ENCODE measurements at places on chromosomes 4 and X.

DNA sequence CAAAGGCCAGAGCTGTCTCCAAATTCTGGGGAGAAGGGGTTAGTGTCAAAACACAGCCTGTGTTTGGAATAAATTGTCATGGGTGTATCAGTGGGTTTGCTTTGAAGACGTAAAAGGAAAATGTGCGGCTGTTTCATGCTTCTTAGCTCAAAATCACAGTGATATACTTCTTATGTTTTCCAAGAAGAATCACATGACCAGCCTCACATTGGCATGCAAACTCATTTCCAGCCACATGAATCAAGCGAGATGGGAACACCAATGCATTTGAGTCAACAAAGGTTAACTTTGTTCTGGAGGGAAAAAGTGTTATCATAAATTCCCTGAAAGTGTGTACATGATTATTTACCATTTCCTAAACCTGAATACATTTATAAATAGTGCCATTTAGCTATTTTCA lies 19.0 kb upstream of the SPP1 start:
- no peak for DNase-seq

- DNase-seq, result no peak
These were observed 1283.8 kb upstream of the PABPC4L start for GRCh38 chr4:135485371-135485770.

DNA sequence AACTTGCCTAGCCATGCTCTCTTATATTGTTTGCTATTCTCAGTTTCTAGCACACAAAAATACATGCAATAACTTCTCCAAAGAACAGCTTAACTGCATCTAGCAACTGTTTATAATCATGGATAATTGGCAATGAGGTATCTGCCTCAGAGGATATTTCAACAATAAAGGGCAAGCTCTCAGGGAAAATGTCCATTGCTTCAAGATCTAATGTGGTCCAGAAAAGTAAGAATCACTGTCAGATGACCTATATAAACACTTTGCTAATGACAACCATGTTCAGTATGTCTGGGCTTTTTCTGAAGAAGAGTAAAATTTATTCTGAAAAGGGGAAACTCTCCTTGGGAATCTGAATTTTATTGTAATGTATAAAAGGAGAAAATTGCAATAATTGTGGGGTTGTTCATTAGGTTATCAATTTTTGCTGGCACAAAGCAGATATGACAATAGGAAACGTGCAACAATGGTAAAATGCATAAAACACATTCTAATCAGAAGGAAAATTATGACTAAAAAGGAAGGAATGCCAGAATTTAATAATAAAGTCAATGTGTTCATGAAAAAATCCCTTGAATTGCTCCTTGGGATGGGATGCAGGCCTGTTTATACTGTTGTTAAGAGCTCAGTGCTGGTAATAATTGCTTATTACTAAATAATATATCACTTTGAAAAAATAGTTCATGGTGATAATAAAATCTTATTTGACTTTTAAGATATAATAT lies 90.3 kb downstream of the ANTXR2 start:
- DNase-seq, result no peak

- DNase-seq, result no peak
These were observed 4.6 kb downstream of the NOA1 start for GRCh38 chr4:56972809-56973208.

DNA sequence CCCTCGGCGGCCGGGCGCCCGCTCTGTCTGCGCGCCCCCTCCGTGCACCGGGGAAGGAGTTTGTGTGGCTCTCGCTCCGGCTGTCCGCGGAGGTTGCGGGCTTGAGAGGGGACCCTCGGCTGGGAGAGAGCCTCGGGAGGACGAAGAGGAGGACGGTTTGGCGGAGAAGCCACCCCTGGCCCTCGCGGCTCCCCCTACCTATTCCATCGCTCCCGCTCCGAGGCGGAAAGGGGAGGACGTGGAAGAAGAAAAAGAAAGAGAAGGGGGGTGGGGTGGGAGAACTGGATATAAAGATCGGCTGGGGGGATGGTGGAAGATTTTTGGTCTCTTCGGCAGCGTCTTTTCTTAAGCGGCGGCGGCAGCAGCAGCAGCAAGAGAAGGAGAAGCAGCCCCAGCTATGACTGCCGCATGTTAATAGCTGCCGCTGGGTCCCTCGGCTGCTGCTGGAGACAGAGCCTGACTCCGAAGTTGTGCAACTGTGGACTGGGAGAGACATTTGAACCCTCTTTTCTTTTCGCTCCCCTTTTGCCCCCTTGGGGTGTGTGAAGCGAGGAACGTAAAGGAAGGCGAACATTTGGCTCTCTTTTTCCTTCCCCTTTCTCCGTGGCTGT lies 895 bp downstream of the ADGRL3 start:
- DNase-seq, result no peak

DNA sequence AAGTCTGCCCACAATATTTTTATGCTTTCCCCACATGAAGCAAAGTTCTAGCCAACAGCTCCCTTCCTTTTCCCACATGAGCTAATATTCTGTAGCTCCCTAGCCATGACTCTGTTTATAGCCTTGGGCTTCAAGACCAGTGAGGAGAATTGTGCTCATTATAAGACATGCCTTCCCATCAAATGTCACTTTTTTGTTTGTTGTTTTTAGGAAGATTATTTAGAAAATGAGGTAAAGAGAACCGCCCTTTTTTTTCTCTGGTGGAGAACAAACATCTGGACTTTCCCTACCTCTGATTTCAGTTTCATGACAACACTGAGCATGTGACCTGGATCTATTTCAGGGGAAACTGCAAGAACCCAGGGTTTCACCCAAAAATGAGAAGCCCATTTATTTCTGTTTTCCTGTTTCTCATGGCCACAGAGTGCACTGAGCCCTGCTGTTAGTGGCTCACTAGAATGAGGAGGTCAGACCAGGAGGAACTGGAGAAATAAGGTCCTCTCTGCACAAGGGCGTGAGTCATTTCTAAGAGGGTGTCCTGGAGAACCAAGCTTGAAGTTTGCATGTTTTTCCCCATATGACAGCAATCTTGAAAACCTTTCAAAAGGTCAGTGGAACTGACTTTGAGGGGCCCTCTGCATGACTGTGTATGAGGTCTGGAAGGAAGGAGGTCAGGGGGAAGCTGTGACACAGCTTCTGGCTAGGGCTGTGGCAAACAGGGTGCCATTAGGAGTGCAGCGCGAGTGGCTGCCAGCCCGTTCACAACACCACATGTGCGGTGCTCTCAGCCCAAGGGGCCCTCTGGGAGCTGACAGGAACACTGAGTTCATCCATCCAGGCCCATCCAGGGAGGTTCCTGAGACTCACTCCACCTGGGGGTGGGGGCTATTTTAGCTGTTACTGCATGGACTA lies 55.2 kb downstream of the CHST7 start:
- DNase-seq, result peak; percentile 61

DNA sequence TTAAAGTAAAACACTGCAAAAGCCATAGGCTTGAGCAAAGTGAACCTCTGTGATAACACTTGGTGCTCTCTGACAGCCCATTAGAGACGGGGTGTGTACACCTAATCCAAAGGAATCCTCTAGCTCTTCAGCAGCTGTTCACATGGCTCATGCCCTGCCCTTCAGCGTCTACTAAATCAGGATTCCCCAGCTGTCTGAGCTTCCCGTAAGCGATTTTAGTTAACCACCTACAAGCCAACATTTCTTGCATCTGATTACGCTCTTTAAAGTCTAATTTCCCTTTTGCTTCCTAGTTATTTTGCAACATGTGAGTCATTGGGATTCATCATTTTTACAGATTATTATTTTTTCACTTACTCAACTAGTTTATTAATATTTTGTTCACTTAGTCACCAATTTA lies 6.5 kb downstream of the DMD start:
- DNase-seq, result no peak

GRCh38 chrX:18119856-18120255 lies 100.8 kb downstream of the BEND2 start:
- no peak for DNase-seq

- DNase-seq, result no peak
These were observed 1333.9 kb upstream of the TENM3 start for GRCh38 chr4:180909279-180909678.

- DNase-seq, result no peak
These were observed 57.8 kb downstream of the SOD3 start for GRCh38 chr4:24853142-24853541.

- DNase-seq, result no peak
These were observed 20.9 kb upstream of the PLAC1 start for GRCh38 chrX:134679221-134679620.

GRCh38 chr4:147741190-147741788 lies 9.4 kb downstream of the ARHGAP10 start:
- DNase-seq, result no peak

DNA sequence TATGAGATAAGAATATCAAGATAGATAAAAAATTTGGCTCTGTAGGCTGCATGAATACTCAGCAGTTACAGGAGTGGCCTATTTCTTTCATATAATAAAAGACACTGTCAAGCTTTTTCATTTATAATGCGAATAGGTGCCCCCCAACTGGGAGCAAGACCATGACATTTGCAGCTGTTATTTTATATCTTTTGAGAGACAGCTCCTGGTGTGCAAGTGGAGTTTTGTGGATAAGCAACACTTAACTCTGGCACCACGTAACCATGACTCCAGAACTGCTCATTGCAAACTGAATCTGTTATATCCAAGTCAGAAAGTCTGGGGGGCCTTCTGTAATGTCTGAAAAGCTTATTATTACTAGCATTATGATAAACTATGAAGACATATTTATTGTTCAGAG lies 1372.4 kb downstream of the C4orf33 start:
- DNase-seq, result no peak

- no peak for DNase-seq
These were observed 145.6 kb upstream of the GATB start for GRCh38 chr4:151906438-151906837.

- no peak for DNase-seq
These were observed 76.8 kb upstream of the TMEM164 start for GRCh38 chrX:109926118-109926517.

- no peak for DNase-seq
These were observed 14.5 kb downstream of the TBCK start for GRCh38 chr4:106301393-106302061.

DNA sequence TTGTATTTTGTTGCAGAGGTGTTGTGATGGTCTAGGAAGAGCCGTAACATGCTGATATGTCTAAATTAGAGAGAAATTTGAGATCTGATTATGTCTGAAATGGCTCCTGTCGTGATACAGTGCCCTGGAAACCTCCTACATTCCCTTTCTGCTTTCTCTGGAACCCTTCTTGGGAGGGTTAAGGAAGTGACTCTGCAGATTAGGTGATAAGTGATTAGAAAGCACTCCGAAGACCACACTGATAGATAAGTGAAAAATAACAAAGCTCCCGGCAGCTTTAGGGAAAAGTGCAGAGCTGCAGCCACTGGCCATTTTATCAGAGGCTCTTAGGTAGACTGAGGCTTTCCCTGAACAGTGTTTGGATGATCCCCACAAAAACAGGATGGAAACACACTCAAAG lies 110.6 kb downstream of the MGST2 start:
- no peak for DNase-seq

GRCh38 chrX:112769034-112769433 lies 71.6 kb downstream of the AMOT start:
- DNase-seq, result no peak

DNA sequence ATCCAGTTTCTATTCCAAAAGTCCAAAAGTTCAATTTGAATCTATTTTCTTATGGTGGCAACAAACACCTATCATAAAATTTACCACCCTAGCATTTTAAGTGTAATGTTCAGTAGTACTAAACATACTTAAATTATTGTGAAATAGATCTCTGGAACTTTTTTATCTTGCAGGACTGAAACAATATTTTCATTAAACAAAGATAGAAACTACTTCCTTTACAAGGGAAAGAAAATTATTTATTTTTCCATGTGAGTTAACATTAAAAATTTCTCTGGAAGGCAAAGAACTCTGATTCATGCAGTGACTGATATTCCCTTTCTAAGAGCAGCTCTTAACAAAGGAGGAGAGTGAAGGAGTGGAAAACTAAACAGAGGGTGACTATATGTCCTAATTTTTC lies 40.2 kb downstream of the ADH7 start:
- no peak for DNase-seq

DNA sequence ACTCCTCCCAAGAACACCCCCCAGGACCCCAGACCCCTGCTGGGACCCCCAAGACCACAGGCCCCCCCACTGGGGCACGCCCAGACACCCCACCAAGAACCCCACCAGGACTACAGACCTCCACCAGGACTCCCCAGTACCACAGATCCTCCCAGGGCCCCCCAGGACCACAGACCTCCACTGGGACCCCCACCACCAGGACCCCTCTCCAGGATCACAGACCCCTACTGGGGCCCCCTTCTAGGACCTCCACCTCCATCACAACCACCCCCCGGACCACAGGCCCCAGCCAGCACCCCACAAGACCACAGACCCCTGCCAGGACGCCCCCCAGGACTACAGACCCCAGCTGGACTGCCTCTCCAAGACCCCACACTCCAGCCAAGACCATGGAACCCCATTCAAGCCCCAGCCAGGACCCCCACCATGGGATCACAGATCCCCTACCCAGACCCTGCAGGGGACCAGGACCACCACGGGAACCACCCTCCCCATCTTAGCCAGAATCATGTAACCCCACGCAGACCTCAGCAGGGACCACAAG lies 855 bp upstream of the DHRSX start:
- DNase-seq, result no peak

DNA sequence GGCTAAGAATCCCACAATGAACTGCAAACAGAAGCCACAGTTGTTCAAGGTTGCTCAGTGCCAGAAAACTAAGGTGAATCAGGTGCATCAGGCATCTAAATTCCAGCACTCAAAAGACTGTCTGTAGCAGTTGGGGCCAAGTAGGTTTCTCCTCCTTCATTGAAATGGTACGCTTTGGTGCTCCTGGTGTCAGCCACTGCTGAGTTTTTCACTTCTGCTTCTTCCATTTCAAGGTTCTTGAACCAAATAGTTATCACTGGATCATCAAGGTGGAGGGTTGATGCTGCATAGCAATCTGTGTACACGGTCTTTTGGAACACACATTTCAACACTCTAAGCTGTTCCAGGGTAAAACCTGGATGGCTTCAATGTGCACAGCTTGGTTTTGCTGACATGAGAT lies 74.4 kb downstream of the TMA16 start:
- DNase-seq, result no peak

DNA sequence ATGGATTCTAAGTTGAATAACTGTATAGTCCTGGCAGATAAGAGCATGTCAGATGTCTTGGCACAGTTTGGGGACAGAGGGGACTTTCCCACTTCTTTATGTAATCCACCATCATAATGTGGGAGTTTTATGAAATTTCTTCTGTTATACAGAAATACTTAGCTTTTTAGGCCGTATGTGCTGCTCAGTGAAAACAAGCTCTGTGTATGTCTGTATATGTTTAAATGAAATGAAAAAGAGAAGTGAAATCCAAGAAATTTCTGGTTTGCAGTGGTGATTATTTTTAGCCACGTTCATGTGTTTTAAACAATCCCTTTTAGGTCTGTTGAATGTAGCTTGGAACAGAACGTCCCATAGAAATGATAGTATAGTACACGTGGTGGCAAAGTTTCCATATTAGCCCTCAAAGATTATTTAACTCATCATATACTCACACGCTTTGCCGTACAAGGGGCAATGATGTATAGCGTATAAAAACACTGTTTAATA lies 41.0 kb downstream of the GAB1 start:
- no peak for DNase-seq

GRCh38 chr4:83852085-83852451 lies 316.2 kb downstream of the GPAT3 start:
- DNase-seq, result no peak

- no peak for DNase-seq
These were observed 31.7 kb upstream of the SPRY1 start for GRCh38 chr4:123364906-123365305.

Measured in CD4-positive, alpha-beta T cell treated with Interferon alpha-2 for 1 hour (primary cell).